ENCODE measurements at places on chromosomes 5 and 9.

GRCh38 chr9:98201102-98201501, 8.7 kb upstream of the CORO2A start:
- DNase-seq = no peak

DNA sequence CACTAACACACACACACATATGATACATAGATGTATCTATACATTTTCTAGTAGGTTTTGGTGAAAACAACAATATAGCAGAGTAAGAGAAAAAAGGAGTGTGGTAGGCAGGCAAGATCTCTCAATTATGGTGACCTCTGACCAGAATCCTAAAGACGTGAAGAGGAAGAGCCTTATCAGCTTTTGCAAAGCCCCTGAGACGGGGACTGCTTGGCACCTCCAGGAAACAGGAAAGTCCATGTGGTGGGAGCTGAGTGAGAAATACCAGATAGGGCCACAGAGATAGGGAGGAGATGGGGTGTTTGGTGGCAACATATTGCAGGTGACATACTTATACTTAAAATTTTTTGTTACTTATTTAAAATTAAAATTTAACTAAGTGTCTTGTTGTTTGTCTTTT, 39.9 kb upstream of the CTXN3 start:
- no peak for DNase-seq

- no peak for DNase-seq
Observed at GRCh38 chr5:142941245-142941644, 171.1 kb downstream of the ARHGAP26 start.

GRCh38 chr9:77985996-77986395, 45.6 kb downstream of the GNAQ start:
- no peak for DNase-seq

- DNase-seq = no peak
Observed at GRCh38 chr9:82148901-82149461, 160.4 kb downstream of the SPATA31D1 start.

Measured in stimulated activated CD8-positive, alpha-beta memory T cell treated with anti-CD3 and anti-CD28 coated beads, Interleukin-15, amount 100 ng/mL, for 24 hours (primary cell).